Activated CD8-positive, alpha-beta memory T cell treated with anti-CD3 and anti-CD28 coated beads for 4 hours (primary cell): ENCODE measurements at places on chromosomes 1 and 21.

DNA sequence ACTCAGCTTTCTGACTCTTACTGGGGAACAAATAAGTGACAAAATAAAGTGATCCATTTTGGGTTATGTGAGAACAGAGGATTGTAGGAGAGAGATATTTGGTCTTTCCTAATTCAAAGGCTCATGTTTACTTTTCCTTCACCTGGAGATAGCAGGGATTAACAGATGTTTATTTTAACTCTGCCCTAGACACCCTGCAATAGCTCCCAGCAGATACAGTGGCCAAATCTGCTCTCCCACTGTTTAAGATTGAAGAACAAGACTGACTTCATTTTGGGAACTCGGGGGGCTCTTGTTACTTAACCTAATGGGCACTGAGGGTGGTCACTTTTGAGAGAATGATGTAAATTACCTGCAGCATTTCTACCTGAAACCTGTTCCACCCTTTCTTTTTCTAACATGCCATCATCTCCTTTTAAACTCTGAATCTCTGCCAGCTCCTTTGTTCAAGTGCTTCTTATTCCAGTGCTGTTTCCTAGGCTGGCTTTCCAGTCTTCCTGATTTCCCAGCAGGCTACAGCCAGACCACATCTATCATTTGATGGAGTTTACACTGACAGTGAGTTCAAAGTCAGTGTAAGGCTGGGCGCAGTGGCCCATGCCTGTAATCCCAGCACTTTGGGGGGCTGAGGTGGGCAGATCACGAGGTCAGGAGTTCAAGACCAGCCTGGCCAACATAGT lies 90.0 kb downstream of the SELENOF start:
- DNase-seq = no peak

DNA sequence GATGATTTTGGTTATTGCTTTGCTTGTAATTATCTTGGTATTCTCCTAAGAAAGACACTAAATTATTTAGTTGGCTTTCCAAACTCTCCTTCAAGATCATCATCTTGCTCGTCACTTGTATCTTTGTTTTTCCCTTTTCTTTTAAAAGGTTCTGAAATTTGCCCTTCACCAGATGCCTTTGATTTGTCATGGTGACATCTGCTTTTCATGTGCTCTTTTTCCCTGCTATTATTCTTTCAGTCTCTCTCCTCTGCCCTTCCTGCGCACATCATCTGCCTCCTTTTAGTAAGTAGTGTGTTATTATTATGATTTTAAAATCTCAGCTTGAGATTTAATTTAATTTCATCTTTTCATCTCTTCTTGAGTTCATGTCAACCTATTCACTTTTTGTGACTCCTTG lies 92.1 kb downstream of the BACH1 start:
- DNase-seq = no peak

DNA sequence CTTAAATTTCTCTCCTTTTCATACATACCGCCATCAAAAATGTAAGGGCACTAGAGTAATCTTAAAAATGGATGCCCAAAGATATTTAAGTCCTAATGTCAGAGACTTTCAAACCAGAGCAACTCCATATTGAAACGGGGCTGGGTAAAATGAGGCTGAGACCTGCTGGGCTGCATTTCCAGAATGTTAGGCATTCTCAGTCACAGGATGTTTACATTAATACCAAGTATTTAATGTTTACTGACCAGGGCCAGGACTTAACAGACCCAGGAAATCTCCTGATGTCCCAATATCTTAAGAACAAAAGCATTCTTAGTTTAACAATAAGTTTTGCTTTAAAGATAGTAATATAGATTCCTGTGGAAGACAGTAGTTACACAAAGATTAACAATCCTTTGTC lies 563.9 kb upstream of the BEND5 start:
- DNase-seq = no peak

DNA sequence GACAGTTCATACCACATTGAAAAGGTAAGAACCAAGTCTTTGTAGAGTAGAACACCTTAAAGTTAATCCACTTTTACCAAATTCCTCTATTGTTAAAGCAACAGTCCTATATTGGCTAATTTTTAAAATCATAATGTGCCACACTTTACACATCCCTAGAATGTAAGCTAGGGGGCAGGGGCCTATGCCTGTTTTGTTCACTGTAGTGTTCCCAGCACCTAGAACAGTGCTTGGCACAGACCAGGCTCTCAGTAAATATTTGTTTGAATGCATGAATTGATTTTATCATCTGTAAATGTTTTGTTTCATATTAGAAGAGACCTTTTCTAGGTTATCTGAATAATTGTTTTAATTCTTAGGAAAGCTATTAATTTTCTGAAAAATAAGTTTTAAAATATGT lies 9.1 kb downstream of the SMAP2 start:
- DNase-seq = no peak

DNA sequence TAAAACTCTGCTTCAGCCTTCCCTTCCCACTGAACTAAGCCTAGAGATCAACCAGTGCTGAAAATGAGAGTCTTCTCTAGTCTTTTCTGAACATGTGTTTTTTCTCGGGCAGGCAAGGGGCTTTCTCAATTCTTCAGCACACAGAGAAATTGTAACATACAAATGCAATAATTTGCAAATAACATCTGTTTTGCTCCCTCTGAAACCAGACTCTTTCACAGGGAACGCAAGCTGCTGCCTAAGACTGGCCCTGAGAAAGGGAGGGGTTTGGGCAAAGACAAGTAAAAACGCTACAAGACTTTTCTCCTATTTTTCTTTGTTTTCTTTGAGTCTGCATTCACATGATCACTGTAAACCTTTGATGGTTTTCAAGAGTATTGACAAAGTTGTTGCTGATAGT lies 39.6 kb upstream of the VN1R5 start:
- no peak for DNase-seq

DNA sequence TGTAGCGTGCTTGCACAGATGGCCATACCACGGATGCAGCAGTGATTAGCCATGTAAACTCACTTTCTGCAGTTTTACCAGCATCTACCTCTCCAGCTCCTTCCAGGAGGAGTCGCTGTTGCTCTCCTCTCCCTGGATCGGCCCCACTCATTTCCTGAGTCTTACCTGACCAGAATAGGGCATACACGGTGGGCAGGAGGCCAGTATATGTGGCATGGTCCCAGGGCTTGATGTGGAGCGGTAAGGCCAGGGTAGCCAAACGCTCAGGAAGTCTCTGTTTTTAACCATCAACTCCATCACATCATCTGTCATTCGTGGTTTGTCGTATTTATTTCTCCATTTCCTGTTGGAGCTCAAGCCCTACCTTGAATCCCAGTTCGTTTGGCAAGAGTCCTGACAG lies 163.4 kb upstream of the USP24 start:
- no peak for DNase-seq

GRCh38 chr1:197671140-197671539 lies 104.1 kb downstream of the DENND1B start:
- no peak for DNase-seq

GRCh38 chr1:36818771-36819170 lies 215.5 kb downstream of the GRIK3 start:
- no peak for DNase-seq

GRCh38 chr1:24505816-24506215 lies 3.2 kb downstream of the RCAN3 start:
- no peak for DNase-seq

DNA sequence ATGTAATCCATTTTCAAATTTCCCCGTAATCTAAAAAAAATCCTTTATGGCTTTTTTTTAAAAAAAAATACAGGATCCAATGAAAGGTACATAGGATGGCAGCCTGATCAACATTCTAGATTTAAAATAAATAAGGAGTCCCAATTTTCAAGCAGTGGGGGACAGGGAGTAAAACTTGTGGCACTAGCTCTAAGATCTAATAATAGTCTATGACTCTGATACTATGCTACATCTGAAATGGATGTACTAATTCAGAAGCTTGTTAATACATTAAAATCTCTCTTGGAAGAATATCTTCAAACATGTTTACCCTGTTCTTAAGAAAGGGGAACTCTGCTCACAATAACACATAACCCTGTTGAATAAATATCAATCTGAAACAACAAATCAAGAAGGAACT lies 8.5 kb downstream of the DIPK1A start:
- DNase-seq = no peak

- no peak for DNase-seq
Observed at GRCh38 chr1:114627107-114627506, 42.7 kb downstream of the DENND2C start.

GRCh38 chr1:46735708-46736324 lies 16.9 kb upstream of the EFCAB14 start:
- DNase-seq = no peak

DNA sequence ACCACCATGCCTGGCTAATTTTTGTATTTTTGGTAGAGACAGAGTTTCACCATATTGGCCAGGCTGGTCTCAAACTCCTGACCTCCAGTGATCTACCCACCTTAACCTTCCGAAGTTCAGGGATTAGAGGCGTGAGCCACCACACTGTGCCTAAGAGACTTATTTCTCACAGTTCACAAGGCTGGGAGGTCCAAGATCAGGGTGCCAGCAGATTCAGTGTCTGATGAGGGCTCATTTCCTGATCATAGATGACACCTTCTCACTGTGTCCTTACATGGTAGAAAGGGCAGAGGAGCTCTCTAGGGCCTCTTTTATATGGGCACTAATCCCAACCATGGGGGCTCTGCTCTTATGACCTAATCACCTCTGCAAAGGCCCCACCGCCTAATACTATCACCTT lies 58.8 kb downstream of the ARHGEF10L start:
- no peak for DNase-seq

DNA sequence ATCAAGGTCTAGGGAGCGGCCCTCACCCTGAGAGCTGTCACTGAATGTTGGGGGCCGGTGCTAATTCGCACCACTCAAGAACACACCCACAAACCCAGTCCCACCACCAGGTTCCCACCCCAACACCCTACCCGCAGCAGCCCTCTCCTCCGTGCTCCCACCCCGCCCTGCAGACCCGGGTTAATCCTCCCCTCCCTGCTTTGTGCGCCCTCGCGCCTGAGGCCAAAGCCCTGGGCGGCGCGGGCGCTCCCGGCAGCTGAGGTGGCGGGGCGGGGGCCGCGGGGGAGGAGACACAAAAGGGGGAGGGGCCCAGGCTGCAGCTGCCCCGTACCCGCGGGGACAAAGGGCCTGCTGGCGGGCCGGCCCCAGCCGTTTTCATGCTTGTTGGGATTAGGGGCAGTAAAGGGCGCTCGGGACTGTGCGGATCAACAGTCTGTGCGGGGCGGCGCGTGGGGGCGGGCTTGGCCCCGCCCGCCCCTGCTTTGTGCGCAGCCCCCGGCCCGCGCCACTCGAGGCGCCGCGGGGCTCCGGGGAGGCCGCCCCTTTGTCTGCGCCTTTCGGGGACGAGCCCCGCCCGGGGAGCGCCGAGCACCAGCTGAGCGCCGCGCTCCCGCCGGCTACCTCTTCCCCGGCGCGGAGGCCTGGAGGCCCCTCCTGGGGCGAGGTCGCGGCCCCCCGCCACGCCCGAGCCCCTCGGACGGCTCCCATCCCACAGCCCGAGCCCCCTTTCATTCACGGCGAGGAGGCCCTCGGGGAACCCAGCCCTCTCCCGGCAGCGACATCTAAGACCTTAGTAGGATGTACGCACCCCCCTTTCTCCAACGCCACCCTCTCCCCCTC lies 10.9 kb downstream of the C1orf216 start:
- DNase-seq = no peak

DNA sequence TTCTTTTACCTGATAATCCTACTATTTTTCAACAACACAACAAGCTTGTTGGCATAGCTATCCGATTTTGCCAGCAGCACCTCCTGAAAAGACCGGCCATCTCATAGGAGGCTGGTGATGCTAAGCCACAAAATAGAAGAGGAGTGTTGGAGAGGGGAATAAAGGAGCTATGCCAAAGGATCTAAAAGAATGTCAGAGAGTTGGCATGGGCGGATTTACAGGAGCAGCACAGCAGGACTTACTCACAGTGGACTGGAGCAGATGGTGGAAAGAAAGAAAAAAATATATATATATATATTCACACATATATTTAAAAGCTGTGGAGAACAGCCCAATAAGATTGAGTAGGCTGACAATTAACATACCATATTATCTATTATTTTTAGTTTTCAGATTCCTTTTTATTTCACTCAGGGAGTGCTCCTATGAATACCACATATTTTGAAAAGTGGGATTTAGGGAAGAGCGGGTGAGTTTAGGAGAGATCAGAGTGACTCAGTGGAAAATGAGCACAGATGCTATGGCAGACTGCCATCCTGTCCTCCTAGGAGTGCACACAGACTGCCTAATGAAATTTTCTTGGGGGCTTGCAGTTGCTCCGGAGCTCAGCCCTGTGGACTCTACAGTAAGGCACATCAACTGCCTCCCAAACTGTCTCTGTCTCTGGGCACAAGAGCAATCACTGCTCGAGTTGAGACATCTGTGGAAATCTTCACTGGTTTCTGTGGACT lies 394.4 kb upstream of the CHRM3 start:
- no peak for DNase-seq

GRCh38 chr1:162609306-162609705 lies 23.0 kb upstream of the DDR2 start:
- no peak for DNase-seq
